Activated CD8-positive, alpha-beta T cell treated with anti-CD3 and anti-CD28 coated beads, Interleukin-2, amount 10 ng/mL, durations not matched to agents 7 days and 5 days (primary cell): ENCODE measurements at places on chromosomes 7 and 10.

- peaks cover 10% of the 10 kb centered on the region for H3K27me3 ChIP-seq
- DNase-seq = no peak
- H3K4me1 ChIP-seq = peaks cover 4% of the 10 kb centered on the region
- H3K36me3 ChIP-seq = no peaks in the 10 kb centered on the region
- H3K4me3 ChIP-seq = no peak overlapping the region
Measured at GRCh38 chr7:35548291-35548690, 146.6 kb downstream of the HERPUD2 start.

- H3K27me3 ChIP-seq = no peaks in the 10 kb centered on the region
- no peak overlapping the region for H3K27ac ChIP-seq
- peaks cover 56% of the 10 kb centered on the region for H3K4me1 ChIP-seq
- no peak overlapping the region for H3K4me3 ChIP-seq
Measured at GRCh38 chr10:104311184-104311720, 27.0 kb downstream of the ITPRIP start.

DNA sequence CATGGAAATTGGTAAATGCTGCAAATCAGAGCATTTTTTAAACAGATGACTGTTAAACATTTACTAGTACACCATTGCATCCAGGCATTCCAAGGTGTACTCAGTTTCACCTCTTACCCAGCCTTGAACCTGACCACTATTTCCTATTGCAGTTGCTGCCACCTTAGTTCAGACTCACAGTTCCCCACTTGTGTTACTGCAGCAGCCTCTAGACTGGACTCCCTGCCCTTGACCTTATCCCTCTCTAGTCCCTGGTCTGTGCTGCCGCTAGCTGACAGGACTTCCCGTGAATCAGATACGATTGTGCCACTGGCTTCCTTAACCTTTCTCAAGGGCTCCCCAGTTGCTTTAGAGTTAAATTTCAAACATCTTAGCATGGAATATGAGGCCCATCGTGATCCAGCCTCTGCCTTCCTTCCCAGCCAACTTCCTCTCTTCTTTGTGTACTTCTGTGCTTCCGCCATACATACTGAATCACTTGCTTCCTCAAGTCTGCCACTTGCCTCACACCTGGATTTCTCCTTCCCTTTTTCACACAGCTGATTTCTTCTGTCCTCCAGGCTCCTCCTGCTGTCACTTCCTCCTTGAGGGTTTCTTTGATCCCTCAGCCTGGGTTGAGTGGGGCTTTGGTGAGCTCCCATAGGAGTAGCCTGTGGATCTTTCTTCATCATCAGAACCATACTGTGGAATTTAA is 118.7 kb upstream of the GJD4 start:
- H3K4me1 ChIP-seq = peaks cover 3% of the 10 kb centered on the region
- no peaks in the 10 kb centered on the region for H3K27me3 ChIP-seq
- H3K27ac ChIP-seq = no peak overlapping the region

DNA sequence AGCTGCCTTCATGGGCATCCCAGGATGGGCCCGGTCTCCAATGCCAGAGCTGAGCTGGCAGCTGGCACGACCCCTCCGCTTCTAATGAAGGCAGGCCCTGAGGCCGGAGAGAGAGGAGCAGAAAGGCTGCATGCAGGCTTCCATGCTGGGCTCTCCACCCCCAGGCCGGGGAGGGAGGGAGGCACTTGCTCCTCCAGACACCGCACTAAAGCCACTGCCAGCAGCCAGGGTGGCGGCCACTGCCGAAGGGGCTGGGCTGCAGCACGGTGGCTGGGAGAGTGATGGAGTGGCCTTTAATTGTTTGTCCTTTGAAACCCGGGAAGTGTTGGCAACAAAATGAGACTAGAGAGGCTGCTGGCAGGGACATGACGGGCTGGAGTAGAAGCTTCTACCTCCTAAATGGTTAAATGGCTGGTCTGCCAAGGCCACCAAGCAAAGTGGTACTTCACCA is 236.5 kb downstream of the SKAP2 start:
- H3K4me3 ChIP-seq = no peak overlapping the region
- peaks cover 2% of the 10 kb centered on the region for H3K27me3 ChIP-seq
- peaks cover 2% of the 10 kb centered on the region for H3K4me1 ChIP-seq
- no peak overlapping the region for H3K27ac ChIP-seq
- no peak for DNase-seq

GRCh38 chr7:5701085-5701914 is 80.2 kb downstream of the RNF216 start:
- no peak overlapping the region for H3K4me3 ChIP-seq
- peaks cover 63% of the 10 kb centered on the region for H3K4me1 ChIP-seq
- peak; percentile 49 for DNase-seq

DNA sequence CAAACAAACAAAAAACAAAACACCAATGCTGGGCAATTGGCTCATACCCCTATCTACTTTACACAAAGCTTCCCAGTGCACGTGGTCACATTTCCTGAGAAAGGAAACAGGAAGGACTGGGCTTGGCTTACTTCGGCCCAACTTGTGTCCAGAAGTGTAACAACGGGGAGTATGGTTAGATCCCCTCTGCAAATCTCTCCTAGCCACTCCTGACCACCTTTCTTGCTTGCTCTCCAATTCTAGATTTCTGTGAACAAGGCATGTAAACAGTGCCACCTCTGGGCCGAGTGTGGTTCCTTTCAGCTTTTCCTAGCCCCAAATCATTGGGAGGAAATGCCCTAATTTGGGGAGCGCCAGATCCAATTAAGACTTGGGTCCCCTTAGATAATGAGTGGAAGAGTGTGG is 21.0 kb upstream of the FRAT2 start:
- H3K4me3 ChIP-seq = no peak overlapping the region
- H3K27ac ChIP-seq = no peak overlapping the region
- no peak for DNase-seq
- H3K36me3 ChIP-seq = peaks cover 13% of the 10 kb centered on the region
- peaks cover 16% of the 10 kb centered on the region for H3K4me1 ChIP-seq

DNA sequence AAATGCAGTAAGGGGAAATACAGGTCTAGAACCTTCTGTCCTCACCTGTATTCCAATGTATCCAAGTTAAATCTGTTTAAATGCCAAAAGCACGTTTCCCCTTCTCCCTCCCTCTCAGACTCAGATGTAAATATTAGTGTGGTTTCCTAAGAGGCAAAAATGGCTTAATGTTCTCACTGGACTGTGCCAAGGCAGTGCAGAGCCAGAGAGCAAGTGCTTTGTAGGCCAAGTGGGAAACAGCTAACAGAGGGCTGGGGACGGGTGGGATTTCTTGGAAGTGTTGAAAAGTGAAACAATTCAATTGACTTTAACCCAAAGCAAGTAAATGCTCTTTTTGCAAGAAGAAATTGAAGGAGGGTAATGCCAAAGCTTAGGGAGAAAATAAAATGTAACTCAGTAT is 103.1 kb downstream of the GSAP start:
- no peak overlapping the region for H3K27ac ChIP-seq
- no peak for DNase-seq
- no peak overlapping the region for H3K4me3 ChIP-seq

GRCh38 chr7:25583621-25584020 is 355.3 kb upstream of the NPVF start:
- no peak for DNase-seq
- no peak overlapping the region for H3K4me3 ChIP-seq
- no peaks in the 10 kb centered on the region for H3K36me3 ChIP-seq
- no peaks in the 10 kb centered on the region for H3K4me1 ChIP-seq

DNA sequence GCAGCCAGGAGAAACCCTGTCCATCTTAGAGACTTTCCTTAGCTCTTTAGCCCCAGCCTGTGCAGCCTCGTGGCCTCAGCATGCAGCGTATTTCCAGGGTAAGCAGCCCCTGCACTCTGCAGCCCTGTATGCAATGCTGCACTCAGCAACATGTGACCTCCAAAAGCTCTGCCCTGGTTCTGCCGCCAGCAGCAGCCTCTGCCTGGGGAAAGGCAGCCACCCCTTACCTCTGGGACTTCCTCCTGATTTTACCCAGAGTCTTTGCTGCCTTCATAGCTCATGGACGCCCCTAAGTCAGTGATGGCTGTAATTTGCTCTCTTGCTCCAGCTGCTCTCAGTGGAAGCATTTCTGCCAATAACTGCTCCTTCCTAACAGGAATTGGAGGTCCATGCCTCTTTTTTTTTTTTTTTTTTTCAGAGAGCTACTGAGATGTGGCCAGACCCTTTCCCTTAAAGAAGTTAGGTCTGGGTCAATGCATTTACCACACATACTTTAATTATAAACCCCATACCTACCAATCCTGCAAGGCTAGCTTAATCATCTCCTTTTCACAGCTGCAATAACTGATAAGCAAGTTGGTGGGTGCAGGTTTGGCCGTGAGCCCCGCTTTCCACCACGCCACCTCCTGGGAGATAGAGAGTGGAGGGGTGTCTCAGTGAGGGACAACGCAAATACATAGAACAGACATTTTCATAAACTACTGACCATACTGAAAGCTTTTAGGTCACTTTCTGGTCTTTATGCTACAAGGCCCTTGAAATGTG is 71.7 kb downstream of the RAMP3 start:
- no peak overlapping the region for H3K27ac ChIP-seq
- DNase-seq = no peak

GRCh38 chr10:35378541-35379210 is 42.4 kb downstream of the CCNY start:
- H3K4me1 ChIP-seq = peaks cover 44% of the 10 kb centered on the region
- peak overlapping the region; percentile 44 for H3K27ac ChIP-seq
- no peaks in the 10 kb centered on the region for H3K27me3 ChIP-seq
- H3K4me3 ChIP-seq = no peak overlapping the region

DNA sequence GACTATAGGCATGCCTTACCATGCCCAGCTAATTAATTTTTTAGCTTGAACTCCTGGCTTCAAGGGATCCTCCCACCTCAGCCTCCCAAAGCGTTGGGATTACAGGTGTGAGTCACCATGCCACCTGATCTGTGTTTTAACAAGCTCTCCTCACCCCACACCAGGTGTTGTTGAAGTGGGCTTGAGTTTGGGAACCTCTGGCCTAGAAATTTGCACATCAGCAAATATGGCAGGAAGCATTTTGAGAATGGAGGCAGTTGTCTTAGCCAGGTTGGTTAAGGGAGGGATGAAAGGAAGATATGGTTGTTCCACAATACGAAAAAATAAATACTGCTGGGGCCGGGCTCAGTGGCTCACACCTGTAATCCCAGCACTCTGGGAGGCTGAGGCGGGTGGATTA is 433.1 kb downstream of the TYW1 start:
- no peaks in the 10 kb centered on the region for H3K27me3 ChIP-seq
- no peak for DNase-seq
- no peaks in the 10 kb centered on the region for H3K36me3 ChIP-seq
- H3K4me3 ChIP-seq = no peak overlapping the region

DNA sequence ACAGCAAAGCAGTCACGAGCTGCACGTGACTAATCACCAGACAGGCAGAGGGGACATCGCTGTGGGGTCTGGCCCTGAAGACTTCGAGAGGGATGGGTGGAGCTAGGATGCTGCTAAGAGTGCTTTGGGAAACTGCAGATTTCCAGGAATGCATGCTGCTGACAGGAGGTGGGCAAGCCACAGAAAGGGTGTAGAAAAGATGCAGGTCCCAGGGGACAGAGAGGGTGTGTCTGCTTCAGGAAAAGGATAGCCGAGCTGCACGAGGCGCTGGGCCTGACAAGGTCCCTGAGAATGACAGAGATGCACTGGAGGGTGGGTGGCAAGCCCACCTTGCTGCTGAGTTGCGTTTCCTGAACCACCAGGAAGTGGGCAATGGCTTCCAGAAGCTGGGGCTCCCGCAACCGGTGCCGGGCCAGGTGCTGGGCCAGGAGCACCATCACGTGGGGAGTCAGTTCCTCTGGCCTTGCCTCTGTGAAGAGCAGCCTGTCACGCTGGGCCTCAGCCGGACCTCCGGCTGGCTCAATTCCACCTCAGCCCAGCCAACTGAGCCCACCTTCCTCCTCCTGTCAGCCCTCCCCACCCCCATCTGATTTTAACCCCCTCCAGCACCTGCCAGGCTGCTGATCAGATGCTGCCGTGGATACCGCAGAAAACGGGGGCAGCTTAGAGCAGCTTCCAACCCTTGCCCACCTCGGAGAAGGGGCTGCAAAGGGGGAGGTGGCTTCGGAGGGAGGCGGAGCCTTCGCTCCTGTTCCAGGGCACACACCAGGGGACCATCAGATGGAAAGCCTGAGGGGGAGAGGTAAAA is 2.2 kb downstream of the FASTK start:
- peaks cover 41% of the 10 kb centered on the region for H3K4me1 ChIP-seq
- peak overlapping the region; percentile 82 for H3K4me3 ChIP-seq
- DNase-seq = no peak
- peaks cover 39% of the 10 kb centered on the region for H3K36me3 ChIP-seq
- H3K27ac ChIP-seq = peak overlapping the region; percentile 69
- H3K27me3 ChIP-seq = no peaks in the 10 kb centered on the region

- H3K36me3 ChIP-seq = peaks cover 26% of the 10 kb centered on the region
- DNase-seq = peak; percentile 84
- peaks cover 32% of the 10 kb centered on the region for H3K4me1 ChIP-seq
- H3K27ac ChIP-seq = peak overlapping the region; percentile 99
- H3K27me3 ChIP-seq = peaks cover 6% of the 10 kb centered on the region
Measured at GRCh38 chr7:87220026-87220733, 648 bp upstream of the TMEM243 start.

GRCh38 chr10:46084321-46085165 is 38.5 kb upstream of the MSMB start:
- H3K4me1 ChIP-seq = peaks cover 4% of the 10 kb centered on the region
- no peak overlapping the region for H3K4me3 ChIP-seq
- no peak for DNase-seq
- peaks cover 9% of the 10 kb centered on the region for H3K27me3 ChIP-seq
- H3K36me3 ChIP-seq = no peaks in the 10 kb centered on the region

- no peak for DNase-seq
- peaks cover 18% of the 10 kb centered on the region for H3K4me1 ChIP-seq
- no peak overlapping the region for H3K4me3 ChIP-seq
- H3K27me3 ChIP-seq = no peaks in the 10 kb centered on the region
Measured at GRCh38 chr10:5556576-5556975, 31.8 kb downstream of the CALML3 start.

DNA sequence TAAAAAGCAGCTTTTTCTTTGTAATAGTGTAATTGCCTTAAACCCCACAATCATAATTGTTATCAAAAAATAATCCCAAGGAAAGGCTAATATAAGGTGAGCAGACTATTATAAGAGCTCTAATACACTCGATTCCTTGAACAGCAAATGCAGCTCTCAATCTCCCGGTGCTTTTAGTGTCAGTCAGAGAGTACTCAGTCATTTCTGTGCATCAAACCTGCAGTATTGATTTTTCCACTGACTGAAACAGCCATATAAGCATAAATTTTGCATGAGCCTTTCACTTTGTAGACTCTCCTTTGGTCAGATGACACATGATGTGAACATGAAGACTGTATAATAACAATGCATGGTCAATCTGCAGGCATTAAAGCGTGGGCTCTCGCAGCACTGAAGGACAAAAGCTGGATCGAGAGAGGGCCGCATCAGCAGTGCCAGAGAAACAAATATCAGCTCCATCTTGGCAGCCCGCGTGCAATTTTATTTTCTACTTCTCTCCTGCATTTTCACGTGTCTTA is 272.0 kb downstream of the POU6F2 start:
- DNase-seq = no peak
- no peak overlapping the region for H3K4me3 ChIP-seq
- H3K4me1 ChIP-seq = no peaks in the 10 kb centered on the region
- H3K27ac ChIP-seq = no peak overlapping the region
- no peaks in the 10 kb centered on the region for H3K36me3 ChIP-seq
